ENCODE measurements at places on chromosomes 4 and X.
A peak's percentile ranks its signal among the peaks of the same experiment; 100 is the strongest.

- no peak for DNase-seq
Observed at GRCh38 chrX:107971636-107972035, 10.5 kb downstream of the TEX13B start.

- DNase-seq: no peak
Observed at GRCh38 chr4:67325791-67326190, 219.5 kb downstream of the CENPC start.

DNA sequence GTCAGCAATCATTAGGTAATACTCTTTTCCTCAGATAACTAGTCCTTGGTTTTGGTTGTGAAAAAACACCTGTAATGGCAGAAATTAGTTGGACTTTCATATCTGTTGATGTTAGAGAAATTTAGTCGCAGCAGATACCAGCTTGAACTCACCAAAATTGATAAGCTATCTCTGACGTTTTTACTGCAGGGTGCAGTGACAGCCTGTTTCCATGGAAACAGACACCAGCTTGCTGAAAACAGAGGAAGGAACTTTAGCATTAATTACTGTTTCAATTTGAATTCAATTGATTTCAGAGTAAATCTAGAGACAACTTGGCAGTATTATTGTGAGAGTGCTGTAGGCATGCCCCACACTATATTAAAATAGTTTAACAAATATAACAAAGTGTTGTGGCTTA is 246.5 kb downstream of the PPP1R2C start:
- DNase-seq: no peak

- DNase-seq: no peak
Observed at GRCh38 chr4:74559853-74560252, 114.9 kb downstream of the AREG start.

GRCh38 chr4:77994194-77994721 is 62.9 kb upstream of the FRAS1 start:
- DNase-seq: peak; percentile 32

DNA sequence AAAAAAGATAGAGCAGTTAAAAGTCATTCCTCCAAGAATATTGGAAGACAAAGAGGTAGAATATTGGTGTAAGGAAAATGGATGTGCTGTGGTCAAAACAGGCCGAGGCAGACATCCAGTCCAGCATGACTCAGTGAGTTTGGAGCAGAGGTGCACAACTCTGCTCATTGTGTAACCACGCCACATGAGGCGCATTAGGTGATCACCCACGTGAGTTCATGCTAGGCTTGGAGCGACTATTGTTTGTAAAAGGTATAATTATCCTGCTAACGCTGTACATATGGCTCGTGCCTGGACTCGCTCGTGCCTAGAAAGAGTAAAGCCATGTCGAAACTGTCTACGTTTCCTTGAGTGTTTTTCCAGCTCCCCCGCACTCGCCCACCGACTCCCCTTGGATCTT is 23.9 kb downstream of the C4orf54 start:
- no peak for DNase-seq

GRCh38 chrX:112766774-112767173 is 73.9 kb downstream of the AMOT start:
- DNase-seq: no peak

- no peak for DNase-seq
Observed at GRCh38 chr4:176186671-176187395, 8.6 kb downstream of the SPATA4 start.

- no peak for DNase-seq
Observed at GRCh38 chr4:183355405-183355804, 33.2 kb upstream of the CLDN24 start.

DNA sequence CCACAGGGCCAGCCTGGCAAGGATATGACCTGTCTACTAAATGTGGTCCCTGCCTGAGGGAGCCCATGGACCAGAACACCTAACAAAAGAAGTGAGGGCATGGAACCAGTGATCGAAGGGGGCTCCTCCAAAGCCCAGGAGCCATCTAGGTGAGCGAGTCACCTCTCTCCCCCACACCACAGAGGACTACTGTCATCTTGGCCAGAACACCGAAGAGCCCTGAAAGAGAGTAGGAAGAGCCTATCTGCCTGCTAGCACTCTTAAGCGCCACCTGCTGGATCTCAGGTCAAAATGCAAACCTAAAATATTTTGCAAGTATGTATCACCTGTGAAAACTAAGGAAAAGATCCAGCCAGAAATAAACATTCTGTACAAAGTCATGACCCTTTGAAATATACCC is 137.9 kb upstream of the ZXDB start:
- DNase-seq: peak; percentile 26

- no peak for DNase-seq
Observed at GRCh38 chr4:49002931-49003330, 16.9 kb downstream of the CWH43 start.

DNA sequence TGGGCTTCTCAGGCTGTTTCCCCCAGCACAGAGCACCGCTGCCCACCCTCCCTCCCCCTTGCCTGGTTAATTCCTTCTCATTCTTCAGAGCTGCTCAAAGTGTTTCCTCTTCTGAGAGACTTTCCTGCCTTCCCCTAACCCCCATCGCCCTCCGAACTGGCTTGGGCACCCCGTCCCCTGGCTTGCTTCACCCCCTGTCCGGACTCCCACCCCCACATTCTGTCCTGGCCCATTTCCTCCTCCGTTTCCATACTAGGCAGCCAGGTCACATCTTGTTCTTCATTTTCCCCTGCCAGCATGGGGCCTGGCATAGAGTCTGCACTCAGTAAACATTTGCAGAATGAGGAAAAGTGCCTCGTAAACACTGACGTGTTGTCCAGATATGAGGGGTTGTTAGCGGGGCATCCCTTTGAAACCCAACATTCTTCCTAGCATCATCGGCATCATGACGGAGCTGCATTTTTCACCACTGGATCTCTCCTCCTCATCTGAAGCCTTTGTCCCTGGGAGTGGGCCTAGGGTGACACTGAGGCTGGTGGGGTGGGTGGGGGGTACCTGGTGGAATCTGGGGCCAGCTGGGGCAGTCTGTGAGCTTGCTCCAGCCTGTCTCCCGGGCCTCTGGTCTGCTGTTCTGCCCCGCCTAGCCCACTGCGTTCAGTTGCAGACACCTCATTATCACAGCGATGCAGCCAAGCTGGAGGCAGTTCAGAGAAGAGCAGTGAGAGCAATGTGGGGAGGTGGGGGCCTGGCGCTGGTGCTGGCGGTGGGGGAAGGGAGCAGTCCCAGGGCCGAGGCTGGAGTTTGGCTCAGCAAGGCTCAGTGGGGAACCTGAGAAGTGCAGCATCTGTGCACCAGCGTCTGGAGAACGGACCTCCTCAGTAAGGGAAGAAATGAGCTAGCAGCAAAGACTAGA is 149.4 kb upstream of the PJA1 start:
- DNase-seq: no peak

GRCh38 chrX:43002526-43003203 is 224.7 kb upstream of the PPP1R2C start:
- no peak for DNase-seq

DNA sequence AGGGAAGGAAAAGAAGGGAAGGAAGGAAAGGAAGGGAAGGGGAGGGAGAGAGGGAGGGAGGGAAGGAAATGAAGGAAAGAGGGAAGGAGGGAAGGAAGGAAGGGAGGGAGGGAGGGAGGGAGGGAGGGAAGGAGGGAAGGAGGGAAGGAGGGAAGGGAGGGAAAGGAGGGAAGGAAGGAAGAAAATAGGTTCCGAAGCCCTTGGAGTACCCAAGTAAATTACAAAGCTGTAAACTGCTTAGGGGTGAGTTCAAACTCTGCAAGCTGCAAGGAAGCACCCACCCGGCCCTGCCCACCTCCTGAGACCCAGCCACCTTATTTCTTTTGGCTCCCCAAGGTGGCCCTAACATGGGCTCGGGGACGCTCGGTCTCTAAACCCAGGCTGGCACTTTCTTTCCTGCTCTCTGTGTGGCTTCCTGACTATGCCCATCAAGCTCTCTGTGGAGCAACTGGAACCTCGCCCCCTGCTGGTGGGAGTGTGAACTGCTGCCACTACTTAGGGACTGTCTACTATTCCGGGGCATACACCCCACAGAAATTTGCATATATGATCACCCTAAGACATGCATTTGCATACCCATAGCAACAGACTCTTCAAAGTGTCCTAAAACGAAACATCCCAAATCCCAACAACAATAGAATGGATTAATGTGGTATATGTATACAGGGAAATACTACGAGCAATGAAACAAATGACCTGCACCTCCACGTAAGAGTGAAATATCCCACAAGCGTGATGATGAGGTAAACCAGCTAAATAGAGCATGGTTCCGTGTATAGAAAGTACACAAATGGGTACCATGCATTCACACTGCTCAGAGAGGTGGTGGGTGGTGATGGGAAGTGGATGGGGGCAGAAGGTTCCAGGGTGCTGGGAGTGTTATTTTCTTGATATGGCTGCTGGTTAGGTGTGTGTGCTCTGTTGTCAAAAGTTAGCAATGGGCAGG is 151.7 kb upstream of the TBL1X start:
- DNase-seq: no peak

- no peak for DNase-seq
Observed at GRCh38 chr4:163958751-163959150, 464.3 kb downstream of the TMA16 start.

DNA sequence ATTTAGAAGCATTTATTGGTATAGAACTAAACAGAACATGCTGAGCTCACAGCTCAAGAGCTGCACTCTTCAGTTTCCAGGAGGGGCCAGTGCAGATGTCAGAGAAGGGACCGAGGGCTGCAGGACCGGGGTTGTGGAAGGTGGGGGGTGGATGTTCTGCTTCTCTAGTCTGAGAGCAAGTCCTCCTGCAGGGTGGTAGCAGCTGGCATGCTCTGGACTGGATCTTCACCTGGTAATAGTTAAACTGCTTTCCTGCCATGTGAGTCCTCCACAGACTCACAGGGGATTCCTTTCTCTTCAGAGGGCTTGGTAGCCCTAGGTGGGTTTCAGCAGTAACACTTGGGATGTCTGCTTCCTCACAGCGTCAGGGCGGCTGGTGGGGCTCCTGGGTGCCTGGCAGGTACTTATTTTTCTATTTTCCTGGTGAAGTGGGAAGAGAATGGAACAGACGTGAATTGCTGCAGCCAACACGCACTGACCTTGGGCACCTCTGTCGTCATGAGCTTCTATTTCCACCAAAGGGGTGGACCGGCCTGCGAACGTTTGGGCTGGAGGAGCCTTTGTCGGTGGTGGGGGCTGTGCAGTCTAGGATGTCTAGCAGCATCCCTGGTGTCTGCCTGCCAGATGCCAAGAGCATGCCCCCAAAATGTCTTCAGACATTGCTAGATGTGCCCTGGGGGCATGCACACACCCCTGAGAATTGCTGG is 2.5 kb downstream of the MAEA start:
- DNase-seq: no peak

All from kidney capillary endothelial cell (primary cell).